ENCODE measurements at places on chromosomes 5 and 9.

- no peak for DNase-seq
These were observed 132.2 kb downstream of the SLF1 start for GRCh38 chr5:94750681-94751080.

GRCh38 chr9:28249424-28249823, 676.1 kb upstream of the C9orf72 start:
- no peak for DNase-seq

- no peak for DNase-seq
These were observed 21.6 kb upstream of the CSF1R start for GRCh38 chr5:150107909-150108447.

DNA sequence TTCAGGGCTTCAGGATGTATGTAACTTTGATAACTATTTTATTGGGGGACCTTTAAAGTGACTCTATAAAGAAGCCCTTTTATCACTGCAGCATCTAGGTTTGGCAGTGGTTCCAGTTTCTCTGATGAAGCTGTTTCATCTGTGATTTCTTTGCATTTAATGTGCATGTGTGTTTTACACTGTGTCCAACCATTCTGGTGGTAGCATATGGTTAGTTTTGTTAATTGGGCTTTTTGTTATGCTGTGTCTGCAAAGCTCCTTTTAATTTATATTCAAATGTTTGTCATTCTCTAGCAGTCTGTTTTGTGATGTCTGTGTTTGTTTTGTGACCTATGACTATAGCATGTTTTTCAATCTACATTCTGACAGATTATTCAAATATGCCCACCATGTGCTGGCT, 294.8 kb downstream of the DNAH5 start:
- DNase-seq, result no peak

DNA sequence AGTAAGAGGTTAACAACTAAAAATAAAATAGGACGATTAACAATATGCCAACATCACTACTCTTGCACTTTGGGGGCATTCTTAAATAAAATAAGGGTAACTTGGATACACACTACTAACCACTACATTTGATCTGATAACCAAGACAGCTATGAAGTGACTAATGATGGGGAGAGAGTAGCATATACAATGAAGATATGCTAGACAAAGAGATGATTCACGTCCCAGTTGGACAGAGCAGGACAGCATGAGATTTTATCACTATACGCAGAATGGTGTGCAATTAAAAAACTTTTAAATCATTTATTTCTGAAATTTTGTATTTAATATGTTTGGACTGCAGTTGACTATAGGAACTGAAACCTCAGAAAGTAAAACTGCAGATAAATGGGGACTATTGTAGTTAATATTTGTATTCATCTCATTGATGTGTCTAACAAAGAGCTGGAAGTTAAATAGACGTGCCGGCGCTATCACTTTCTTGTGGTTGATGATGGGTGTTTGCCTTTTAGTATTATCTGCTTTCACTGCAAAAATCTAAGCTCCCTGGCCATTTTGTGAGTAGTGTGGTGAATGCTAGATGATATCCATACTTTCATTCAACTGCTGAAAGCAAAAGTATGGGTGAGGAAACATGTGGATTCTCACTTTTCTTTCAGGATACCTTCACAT, 18.7 kb downstream of the GIN1 start:
- DNase-seq, result no peak

DNA sequence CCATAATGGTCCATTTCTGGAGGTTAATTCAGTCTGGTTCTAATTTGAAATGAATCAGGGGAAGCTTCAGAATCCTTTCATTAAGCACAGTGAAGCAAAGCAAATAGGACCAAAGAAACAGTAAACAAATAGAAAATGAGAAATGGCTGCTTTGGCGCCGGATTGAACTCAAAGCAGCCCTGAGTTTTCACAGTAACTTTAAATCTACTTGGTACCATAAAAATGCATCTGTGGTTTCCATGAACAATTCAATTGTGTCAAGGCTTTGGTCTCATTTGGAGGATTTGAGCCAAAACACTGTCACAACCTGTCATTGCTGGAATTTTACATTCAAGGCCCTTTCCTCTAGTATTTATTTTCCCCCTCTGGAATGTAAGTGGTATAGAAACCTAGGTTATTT, 25.9 kb upstream of the DAPK1 start:
- no peak for DNase-seq

DNA sequence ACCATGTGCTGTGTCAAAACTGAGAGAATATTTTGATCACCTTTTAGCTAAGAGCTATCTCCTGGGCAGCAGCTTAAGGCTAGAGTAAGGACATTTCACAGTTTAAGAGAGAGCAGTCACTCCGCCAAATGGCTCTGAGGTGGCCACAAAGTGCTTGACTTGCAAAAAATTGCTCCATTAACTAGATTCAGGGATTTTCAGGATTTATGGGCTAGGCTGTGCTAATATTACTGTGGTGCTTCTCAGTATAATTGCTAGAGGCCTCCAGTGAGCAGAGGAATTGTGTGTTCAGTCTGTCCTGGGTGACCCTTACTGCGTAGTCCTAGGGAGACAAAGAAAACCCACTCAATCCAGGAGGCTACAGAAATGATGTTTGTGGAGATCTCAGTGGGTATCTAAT, 65.2 kb downstream of the PALM2AKAP2 start:
- no peak for DNase-seq

GRCh38 chr5:65611524-65611923, 12.6 kb downstream of the TRIM23 start:
- no peak for DNase-seq

- no peak for DNase-seq
These were observed 270.2 kb upstream of the KLF4 start for GRCh38 chr9:107759823-107760166.

DNA sequence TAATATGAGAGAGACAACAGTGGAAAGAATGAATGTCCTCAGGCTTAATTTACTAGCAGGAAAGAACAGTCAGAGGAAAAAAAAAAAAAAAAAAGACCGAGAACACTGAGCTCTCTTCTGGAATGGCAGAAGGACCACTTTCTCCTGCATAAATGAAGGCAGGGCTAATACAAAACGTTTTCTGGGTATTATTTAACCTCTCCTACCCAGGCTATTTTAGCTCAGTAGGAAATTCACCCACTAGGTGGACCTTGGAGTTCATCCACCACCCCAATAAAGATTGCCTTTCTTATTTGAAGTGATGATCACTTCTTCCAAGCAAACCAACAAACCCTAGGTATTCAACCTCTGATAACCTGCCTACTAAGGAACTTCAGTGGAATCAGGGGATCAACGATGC, 3.7 kb downstream of the GLIS3 start:
- no peak for DNase-seq

GRCh38 chr9:33166231-33167083, 679 bp downstream of the B4GALT1 start:
- no peak for DNase-seq

DNA sequence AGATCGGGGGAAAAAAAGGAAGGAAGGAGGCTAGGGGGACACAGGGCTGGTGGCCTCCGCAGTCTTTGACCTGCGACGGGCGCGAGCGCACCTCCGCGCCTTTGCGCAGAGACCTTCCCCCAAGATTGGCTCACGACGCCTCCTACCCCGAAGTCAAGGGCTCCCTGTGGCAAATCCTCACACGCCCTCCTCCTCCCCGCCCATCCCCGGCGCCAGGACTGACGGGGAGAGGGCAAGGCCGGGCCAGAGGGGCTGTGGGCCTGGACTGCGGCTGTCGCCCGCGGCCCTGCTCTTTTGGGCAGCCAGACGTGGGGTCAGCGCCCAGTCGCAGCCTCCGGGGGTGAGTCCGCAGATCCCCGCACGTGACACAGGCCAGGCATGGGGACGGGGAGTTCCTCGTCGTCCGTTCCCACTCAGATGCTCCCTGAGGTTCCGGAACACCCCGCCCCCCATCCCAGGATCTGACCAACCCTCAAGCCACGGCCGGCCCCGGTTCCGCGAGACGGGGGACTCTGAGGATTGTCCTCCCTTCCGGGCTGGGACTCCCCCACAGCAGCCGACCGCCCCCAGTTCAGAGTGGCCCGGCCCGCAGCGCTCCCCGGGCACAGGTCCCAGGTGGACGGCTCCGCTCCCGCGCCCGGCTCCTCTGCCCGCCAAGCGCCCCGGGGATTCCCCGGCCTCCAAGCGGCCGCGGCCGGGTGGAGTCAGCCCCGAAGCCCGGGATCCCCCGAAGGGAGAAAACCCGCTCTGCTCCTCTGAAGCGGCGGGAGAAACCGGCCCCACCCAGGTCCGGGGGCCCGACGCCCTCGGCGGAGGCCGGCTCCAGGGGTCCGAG, 543 bp upstream of the ANKRD33B start:
- DNase-seq, result no peak

DNA sequence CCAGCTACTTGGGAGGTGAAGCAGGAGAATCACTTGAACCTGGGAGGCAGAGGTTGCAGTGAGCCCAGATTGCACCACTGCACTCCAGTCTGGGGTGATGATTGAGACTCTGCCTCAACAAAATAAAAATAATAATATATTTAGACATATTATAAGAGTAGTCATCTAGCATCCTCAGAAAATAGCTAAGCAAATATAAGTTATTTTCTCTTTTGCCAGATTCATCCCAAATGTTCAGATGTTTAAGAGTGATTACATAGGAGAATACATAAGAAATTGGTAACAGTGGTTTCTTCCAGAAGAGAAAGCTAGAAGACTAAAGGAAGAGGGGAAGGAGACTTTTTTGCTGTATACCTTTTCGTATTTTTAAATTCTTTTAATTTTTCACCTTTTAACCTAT, 20.0 kb downstream of the PRKAA1 start:
- no peak for DNase-seq

DNA sequence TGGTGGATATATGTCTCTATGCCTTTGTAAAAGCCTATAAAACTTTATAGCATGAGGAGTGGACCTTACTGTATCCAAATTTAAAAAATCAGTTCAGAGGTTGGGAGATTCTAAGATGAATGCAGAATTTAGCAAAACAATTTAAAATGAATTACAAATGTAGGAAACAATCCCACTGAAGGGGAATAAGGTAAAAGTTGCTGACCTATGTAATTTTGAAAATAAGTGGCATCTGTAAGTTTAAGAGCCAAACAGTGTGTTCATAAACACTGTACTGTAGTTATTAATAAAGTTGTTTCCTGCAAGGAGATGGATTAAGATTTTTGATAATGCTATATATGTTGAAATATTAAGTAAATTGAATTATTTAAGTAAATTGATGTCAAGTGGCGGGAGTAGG, 4.6 kb downstream of the IFNW1 start:
- no peak for DNase-seq

DNA sequence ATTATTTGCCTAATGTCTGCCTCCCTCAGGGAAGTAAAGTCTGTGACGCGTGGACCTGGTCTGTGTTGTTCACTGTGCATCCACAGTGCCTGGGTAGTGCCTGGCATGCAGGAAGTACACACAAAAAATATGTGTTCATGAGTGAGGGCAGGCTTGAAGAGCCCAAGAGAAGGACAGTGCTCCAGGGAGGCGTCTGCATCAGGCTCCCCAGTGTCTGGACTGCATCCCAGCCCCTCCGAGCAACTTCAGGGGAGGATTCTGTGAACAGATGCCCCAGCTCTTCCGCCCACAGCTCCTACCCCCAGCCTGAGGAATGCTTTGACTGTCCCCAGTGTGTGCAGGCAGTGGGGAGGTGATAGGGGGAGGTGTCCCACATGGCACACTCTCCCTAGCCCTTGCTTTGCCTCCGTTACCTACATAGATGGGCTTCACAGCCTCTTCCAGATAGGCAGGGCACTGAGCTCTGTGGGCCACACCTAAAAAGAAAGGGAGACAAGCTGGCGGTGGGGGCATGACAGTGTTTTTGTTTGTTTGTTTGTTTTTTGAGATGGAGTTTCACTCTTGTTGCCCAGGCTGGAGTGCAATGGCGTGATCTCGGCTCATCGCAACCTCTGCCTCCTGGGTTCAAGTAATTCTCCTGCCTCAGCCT, 25.4 kb downstream of the IRF1 start:
- DNase-seq, result no peak

DNA sequence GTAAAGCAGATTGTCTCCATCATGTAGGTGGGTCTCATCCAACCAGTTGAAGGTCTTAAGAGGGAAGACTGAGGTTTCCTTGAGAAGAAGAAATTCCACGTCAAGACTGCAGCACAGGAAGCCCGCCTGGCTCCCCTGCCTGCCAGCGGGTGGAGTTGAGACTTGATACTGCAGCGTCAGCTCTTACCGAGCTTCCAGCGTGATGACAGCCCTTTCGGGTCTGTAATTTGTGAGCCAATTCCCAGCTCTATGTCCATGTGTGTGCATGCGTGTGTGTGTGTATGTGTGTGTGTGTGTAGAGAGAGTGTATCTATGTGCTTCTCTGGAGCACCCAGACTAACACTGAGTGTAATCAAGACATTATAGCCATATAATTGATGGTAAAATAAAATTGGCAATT, 379.7 kb upstream of the IRX2 start:
- no peak for DNase-seq

DNA sequence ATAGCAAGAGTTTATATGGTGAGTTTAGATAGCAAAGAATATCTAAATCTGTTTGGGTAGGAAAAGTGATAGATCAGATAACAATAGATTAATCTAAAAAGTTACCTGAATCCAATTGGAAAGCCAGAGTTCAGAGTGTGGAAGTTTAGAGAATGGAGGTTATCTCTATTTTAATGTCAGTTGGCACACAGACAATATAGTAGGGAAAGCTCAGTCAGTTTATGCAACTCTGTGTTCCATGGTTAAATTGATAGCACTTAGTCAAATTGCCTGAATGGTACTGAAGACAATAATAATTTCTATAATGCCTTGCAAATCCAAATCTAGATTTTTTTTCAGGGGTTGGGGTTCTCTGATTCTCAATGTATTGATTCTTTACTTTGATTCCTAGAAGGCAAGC, 77.0 kb downstream of the ARHGEF28 start:
- no peak for DNase-seq
